ENCODE measurements at places on chromosomes 6 and 20.

GRCh38 chr6:31971279-31971992 is 502 bp downstream of the DXO start:
- no peak for DNase-seq

DNA sequence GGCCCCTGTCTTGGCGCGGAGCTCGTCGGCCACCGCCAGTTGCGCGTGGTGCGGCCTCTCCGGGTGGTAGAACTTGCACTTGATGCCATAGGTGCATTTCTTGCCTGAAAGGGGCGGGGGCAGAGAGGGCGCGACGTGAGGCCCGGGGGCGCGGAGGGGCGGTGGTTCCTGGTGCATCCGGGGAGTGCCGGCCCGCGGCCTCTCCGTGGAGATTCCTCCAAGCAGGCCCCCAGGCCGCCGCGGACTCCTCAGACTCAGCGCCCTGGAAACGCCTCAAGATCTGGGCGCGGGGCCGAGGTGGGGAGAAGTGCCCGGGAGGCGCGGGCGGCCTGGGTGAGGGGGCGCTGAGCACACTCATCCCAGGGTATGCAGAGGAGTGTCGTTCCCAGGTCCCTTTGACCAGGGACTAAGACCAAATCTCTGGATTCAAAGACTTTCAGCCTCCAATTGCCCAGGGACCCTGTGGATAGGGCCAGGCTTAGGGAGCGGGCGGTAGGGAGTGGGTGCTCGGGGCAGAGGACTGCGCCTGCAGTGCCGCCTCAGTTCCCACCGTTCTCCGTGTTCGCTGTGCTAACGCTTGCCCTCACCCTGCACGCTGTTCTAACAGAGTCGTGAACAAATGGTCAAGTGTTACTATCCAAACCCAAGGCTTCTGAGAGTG is 33.3 kb downstream of the ZC3H12D start:
- no peak for DNase-seq

- no peak for DNase-seq
Observed at GRCh38 chr6:138572885-138573284, 73.6 kb upstream of the NHSL1 start.

DNA sequence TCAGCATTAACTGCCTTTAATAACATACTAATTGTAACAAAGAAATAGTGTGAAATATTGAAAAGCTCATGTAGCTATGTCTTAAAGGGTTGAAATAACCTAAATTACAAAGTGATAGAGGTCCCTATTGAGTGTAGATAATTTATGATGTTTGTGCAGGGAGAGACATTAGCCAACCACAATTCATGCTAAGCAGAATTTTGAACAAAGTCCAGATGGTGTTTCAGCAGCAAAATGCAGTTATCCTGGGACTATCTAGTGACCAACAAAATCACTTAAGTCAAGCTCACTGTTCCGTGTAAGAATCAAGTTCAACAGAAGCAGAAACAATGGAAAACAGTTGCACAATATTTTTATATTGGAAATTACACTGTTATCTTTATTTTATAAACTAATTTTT is 218.5 kb downstream of the SIM1 start:
- DNase-seq: no peak
